ENCODE measurements at places on chromosomes 12 and 14. TPM values are rescaled to one million over a fixed set of nuclear protein-coding genes. Genes with fewer than 3 reads are reported as not detected.

- H3K27me3 ChIP-seq, result no peaks in the 10 kb centered on the region
- no peak overlapping the region for H3K4me3 ChIP-seq
- H3K4me1 ChIP-seq, result no peaks in the 10 kb centered on the region
- no peak for DNase-seq
Observed at GRCh38 chr14:80428171-80428570, 216.9 kb upstream of the DIO2 start.

DNA sequence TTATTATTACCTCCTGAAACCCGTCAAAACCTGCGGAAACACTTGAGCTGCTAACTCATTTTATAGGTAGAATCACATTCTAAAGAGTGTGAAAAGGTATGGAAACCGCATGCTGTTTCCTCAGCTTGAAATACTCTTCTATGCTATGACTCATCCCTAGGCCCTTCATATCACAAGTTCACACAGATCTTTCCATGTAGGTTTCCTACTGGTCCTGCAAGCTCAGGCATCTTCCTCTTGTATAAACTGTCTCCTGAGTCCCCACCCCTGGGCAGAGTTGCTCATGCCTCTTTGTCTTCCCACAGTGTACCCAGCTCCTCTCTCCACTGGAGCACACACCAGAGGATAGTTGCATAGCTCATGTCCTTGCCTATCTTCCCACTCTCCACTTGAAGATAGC is 84.7 kb downstream of the CMAS start:
- no peaks in the 10 kb centered on the region for H3K27me3 ChIP-seq
- DNase-seq, result no peak
- no peak overlapping the region for H3K4me3 ChIP-seq
- no peaks in the 10 kb centered on the region for H3K4me1 ChIP-seq

GRCh38 chr14:68027276-68027675 is 207.7 kb downstream of the RAD51B start:
- no peak for DNase-seq
- H3K27me3 ChIP-seq, result no peaks in the 10 kb centered on the region
- H3K27ac ChIP-seq, result no peak overlapping the region
- H3K4me1 ChIP-seq, result no peaks in the 10 kb centered on the region
- no peaks in the 10 kb centered on the region for H3K36me3 ChIP-seq

The MYL6 gene
- 1,734 TPM for total RNA-seq

DNA sequence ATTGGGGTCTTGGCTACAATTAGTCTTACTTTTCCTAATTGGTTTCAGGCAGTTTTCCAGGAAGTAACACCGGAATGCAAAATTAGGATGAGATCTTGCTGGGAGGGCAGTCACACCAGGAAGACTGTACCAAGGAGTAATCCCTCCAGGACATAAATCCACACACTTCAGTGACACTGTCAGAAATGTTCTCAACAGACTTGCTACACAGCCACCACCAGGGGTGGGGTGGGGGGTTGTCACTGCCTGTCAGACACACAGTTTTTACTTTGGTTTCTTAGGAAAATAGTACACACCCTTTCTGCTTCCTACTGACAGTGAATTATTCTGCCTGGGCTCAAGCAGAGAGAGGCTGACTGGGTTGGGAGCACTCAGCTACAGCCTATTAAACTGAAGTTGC is 102.9 kb upstream of the CCDC196 start:
- no peaks in the 10 kb centered on the region for H3K27me3 ChIP-seq
- H3K4me3 ChIP-seq, result no peak overlapping the region
- no peak for DNase-seq
- no peak overlapping the region for H3K27ac ChIP-seq
- H3K4me1 ChIP-seq, result no peaks in the 10 kb centered on the region

- no peak for DNase-seq
- H3K4me1 ChIP-seq, result no peaks in the 10 kb centered on the region
- no peaks in the 10 kb centered on the region for H3K36me3 ChIP-seq
- H3K4me3 ChIP-seq, result no peak overlapping the region
- no peaks in the 10 kb centered on the region for H3K27me3 ChIP-seq
Observed at GRCh38 chr12:98475565-98475908, 39.9 kb upstream of the TMPO start.

DNA sequence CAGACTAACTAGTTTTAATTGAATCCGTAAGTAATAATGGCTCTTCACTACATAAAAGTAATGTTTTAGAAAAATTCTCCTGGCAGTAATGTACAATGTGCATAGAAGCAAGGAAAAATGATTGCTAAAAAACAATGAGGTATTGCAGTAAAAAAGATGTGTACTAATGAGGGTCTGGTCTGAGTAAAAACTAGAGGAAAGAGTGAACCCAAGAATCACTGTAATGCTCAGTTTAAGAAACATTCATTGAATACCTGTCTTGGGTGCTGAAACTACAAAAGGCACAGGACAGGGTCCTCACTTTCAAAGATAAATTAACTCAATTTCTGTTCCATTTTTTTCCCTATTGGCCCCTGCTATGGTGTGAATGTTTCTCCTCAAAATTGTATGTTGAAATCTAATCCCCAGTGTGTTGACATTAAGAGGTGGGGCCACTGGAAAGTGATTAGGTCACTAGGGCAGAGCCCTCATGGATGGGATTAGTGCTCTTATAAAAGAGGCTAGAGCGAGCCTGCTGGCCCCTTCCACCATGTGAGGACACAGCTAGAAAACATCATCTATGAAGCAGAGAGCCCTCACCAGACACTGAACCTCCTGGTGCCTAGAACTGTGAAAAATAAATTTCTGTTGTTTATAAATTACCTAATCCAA is 51.6 kb downstream of the RPS6KA5 start:
- no peaks in the 10 kb centered on the region for H3K36me3 ChIP-seq
- H3K27ac ChIP-seq, result peak overlapping the region; percentile 52
- peak; percentile 65 for DNase-seq
- H3K4me3 ChIP-seq, result no peak overlapping the region
- H3K4me1 ChIP-seq, result peaks cover 10% of the 10 kb centered on the region
- no peaks in the 10 kb centered on the region for H3K27me3 ChIP-seq

DNA sequence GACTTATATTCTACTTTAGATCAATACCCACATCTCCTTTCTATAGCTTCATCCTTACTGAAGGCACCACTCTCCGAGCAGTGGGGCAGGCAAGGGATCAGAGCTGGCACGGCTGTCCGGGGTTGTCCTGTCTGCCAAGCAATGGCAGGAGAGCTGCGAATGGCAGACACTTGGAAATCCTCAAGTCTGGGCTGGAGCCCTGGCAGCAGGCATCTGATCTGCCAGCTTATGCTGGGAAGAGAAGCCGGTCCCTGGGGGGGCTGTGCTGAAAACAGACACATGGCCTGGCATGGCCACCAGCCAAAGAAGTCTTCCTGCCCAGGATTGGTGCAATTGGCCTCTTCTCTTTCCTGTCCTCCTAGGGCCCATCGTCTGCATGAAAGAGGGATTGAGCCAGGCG is 280.2 kb upstream of the PWP1 start:
- H3K4me1 ChIP-seq, result no peaks in the 10 kb centered on the region
- no peak for DNase-seq
- H3K27ac ChIP-seq, result no peak overlapping the region
- H3K4me3 ChIP-seq, result no peak overlapping the region

The CLEC12A gene
- total RNA-seq, result 40.1 TPM

The C14orf180 gene
- not detected for total RNA-seq

DNA sequence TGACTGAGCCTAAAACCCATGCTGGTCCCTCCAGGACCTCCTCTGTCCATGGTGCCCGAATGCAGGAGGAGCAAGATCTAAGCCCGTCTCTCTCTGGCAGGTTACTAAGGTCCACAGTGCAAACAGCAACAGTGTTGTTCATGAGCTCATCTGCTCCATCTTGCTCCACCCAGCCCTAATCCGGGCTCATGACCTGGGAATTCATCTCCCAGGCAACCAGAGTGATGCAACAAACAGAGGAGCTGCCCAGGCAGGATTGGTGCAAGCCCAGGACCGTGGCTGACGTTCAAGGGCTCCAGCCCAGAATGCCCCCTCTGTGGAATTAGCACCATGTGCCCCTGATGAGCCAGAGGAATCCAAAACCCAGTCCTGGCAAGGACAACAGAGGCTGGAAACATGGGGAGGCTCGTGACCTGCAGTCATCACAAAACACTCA is 29.9 kb downstream of the HSPB8 start:
- no peak overlapping the region for H3K4me3 ChIP-seq
- peaks cover 8% of the 10 kb centered on the region for H3K4me1 ChIP-seq
- H3K36me3 ChIP-seq, result no peaks in the 10 kb centered on the region

The GUCY2C gene
- total RNA-seq, result not detected

DNA sequence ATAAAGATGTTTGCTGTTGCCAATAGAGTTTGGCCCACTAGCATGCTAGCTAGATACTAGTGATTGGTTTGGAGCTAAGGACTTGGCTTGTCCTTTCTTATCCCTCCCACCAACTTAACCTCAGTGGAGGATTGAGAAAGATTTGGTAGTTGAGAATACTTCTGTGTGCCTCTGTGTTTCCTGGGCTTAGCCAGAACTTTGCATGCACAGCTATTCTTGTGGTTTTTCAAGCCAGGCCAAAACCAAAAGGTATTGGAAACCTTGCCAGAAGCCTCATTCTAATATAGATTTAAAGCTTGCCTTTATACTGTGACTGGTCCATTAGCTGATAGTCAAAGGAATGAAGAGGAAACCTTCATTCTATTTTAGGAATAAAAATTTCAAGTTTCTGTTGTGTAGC is 188.5 kb downstream of the CCDC91 start:
- H3K4me3 ChIP-seq, result no peak overlapping the region
- no peak overlapping the region for H3K27ac ChIP-seq
- no peaks in the 10 kb centered on the region for H3K36me3 ChIP-seq
- H3K4me1 ChIP-seq, result no peaks in the 10 kb centered on the region
- DNase-seq, result no peak
- no peaks in the 10 kb centered on the region for H3K27me3 ChIP-seq

DNA sequence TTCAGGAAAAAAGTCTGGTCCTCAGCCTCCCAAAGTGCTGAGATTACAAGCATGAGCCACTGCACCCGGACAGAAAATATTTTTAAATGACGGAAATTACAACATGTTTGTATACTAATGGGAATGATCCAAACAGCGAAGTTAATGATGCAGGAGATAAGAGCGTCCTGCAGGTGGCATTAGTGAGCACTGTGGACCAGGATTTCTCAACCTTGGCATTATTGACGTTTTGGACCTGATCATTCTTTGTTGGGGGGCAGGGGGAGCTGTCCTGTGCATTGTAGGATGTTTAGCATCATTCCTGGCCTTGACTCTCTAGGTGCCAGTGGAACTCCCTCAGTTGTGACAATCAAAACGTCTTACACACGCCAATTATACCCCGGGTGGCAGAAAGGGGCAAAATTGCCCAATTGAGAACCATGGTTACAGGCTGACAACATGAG is 34.1 kb downstream of the SCFD1 start:
- no peaks in the 10 kb centered on the region for H3K27me3 ChIP-seq
- H3K27ac ChIP-seq, result peak overlapping the region; percentile 13
- H3K4me1 ChIP-seq, result peaks cover 8% of the 10 kb centered on the region

The TAS2R19 gene
- 5.8 TPM for total RNA-seq

- DNase-seq, result no peak
- no peaks in the 10 kb centered on the region for H3K36me3 ChIP-seq
- no peak overlapping the region for H3K4me3 ChIP-seq
- H3K27ac ChIP-seq, result no peak overlapping the region
- H3K27me3 ChIP-seq, result no peaks in the 10 kb centered on the region
Observed at GRCh38 chr14:55814064-55814463, 234.1 kb downstream of the KTN1 start.

DNA sequence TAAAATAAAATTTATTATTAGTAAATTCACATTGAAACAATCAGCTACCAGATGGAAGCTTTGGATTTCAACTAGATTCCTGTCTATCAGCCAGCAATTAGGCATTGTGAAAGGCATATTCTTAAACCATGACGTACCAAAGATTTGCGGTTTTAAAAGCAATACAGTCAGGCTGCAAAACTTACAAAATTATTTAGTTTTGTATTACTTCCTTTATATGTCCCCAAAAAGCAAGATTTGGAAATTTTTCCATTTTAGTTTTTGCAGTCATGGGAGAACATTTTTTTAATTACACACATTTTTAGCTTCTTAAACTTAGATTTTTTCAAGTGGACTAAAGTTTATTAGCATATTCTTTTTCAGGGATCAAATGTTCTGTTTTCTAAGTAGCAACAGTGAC is 225.0 kb upstream of the KITLG start:
- H3K36me3 ChIP-seq, result no peaks in the 10 kb centered on the region
- H3K27me3 ChIP-seq, result no peaks in the 10 kb centered on the region
- no peaks in the 10 kb centered on the region for H3K4me1 ChIP-seq
- no peak overlapping the region for H3K4me3 ChIP-seq
- no peak overlapping the region for H3K27ac ChIP-seq
- no peak for DNase-seq

- no peaks in the 10 kb centered on the region for H3K4me1 ChIP-seq
- H3K27ac ChIP-seq, result no peak overlapping the region
- DNase-seq, result no peak
- H3K27me3 ChIP-seq, result no peaks in the 10 kb centered on the region
- no peak overlapping the region for H3K4me3 ChIP-seq
- no peaks in the 10 kb centered on the region for H3K36me3 ChIP-seq
Observed at GRCh38 chr12:112894128-112894527, 12.6 kb upstream of the OAS1 start.

- no peaks in the 10 kb centered on the region for H3K36me3 ChIP-seq
- H3K4me1 ChIP-seq, result no peaks in the 10 kb centered on the region
- DNase-seq, result no peak
- no peaks in the 10 kb centered on the region for H3K27me3 ChIP-seq
- H3K4me3 ChIP-seq, result no peak overlapping the region
Observed at GRCh38 chr14:49505041-49505766, 81.0 kb downstream of the RPS29 start.

DNA sequence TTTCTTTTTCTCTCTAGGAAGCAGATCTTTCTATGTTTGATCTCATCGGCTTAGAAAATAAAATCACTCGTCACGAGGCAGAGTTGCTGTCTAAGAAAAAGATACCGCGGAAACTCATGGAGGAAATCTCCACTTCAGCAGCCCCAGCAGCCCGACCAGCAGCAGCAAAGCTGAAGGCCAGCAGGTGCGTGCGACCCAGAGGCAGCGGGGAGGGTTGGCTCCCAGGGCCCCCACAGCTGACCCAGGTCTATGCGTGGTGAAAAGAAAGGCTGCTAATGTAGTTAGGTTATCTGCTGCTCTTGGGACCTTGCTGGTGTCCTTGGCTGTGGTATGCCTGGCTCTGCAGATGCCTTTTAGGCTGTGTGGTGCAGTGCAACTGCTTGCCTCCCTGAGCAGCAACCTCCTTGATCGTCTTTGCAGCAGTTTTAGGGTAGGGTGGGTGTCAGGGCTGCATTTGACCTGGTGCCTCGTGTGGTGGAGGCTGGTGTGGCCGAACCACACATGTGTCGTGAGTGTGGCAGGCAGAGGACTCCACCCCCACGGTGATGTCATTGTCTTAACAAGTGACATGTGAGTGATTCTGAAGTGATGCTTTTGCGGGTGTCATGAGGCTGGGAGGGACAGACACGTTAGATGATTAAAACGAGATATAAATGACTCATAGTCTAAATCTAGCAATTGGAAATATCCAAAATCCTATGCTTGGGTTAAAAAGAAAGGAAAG is 68.6 kb downstream of the EP400 start:
- no peak for DNase-seq
- no peaks in the 10 kb centered on the region for H3K27me3 ChIP-seq
- no peak overlapping the region for H3K27ac ChIP-seq
- H3K36me3 ChIP-seq, result peaks cover 95% of the 10 kb centered on the region

The AICDA gene
- total RNA-seq, result not detected

- no peak overlapping the region for H3K4me3 ChIP-seq
- H3K36me3 ChIP-seq, result no peaks in the 10 kb centered on the region
- peaks cover 5% of the 10 kb centered on the region for H3K4me1 ChIP-seq
Observed at GRCh38 chr14:103232831-103233319, 101.2 kb upstream of the EIF5 start.

GRCh38 chr12:114729731-114730130 is 45.8 kb upstream of the TBX3 start:
- no peaks in the 10 kb centered on the region for H3K27me3 ChIP-seq
- H3K27ac ChIP-seq, result no peak overlapping the region
- H3K36me3 ChIP-seq, result no peaks in the 10 kb centered on the region
- no peak overlapping the region for H3K4me3 ChIP-seq
- no peaks in the 10 kb centered on the region for H3K4me1 ChIP-seq
- DNase-seq, result no peak
